Glomerular endothelial cell (primary cell): ENCODE measurements at places on chromosomes 7 and 10.

- DNase-seq: no peak
Measured at GRCh38 chr7:55569269-55569663, 3.0 kb downstream of the VOPP1 start.

GRCh38 chr10:123272171-123272570 lies 118.0 kb downstream of the BUB3 start:
- DNase-seq: no peak

DNA sequence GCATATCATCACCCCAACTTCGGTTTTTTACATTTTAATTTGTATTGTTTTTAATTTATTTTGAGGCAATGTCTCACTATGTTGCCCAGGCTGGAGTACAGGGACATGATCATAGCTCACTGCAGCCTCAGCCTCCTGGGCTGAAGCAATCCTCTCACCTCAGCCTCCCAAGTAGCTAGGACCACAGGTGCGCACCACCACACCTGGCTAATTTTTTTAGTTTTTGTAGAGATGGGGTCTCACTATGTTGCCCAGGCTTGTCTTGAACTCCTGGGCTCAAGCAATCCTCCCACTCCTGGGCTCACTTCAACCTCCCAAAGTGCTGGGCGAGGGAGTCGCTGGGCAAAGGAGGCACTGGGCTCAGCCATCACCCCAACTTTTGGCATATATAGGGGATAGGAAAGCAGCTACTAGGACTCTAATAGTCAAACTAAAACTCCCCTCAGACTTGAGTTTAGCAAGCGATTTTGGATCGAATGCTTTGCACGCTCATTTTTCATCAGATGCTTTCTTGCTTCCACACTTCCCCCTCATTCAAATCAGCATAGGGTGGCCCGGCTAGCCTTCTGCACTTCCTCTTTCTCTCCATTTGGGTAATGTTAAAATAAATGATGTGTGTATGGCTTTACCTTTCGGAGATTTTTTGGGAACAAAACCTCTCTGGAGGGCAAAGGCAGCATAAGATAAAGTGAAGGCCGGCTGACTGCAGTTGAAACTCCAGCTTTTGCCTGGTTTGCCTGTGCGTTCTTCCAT lies 20.8 kb upstream of the NMT2 start:
- DNase-seq: no peak

DNA sequence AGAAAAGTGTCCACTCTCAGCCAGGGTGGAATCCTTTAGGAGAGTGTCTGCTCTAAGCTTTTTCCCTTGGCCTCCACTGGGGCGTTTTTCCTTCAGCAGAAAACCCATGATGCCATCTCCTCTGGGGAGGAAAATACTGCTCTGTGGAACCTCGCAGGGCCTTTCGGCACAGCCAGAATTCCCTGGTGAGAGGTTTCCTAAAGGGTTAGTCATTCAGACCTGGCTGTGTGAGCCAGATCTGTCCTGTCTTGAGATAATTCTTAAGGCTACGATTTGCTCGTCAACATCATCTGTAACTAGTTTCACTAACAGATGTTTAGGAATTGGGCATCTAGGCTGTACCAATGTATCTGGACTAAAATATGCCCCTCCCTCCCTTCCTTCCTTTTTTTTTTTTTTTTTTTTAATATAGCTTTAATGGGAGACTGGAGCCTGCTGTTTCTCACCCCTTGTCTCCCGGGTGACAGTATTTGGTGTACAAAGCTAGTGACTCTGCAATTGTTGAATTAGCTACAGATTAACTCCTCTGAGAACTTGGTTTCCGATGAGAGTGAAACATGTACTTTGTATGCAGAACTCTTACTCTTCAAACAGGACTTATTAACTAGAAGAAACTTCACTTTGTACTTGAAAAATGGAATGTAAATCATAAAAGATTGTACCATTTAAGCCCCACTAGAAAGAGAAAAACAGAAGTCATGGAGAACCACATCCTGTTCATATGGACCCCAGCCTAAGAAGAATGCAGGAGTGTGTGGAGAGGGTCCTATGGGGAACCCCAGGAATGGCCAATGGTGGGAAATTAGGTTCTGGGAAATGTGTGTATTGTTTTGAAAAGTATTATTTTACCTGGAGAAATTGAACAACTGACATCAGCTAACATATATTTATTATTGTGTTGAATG lies 230.9 kb downstream of the CAMK1D start:
- no peak for DNase-seq

DNA sequence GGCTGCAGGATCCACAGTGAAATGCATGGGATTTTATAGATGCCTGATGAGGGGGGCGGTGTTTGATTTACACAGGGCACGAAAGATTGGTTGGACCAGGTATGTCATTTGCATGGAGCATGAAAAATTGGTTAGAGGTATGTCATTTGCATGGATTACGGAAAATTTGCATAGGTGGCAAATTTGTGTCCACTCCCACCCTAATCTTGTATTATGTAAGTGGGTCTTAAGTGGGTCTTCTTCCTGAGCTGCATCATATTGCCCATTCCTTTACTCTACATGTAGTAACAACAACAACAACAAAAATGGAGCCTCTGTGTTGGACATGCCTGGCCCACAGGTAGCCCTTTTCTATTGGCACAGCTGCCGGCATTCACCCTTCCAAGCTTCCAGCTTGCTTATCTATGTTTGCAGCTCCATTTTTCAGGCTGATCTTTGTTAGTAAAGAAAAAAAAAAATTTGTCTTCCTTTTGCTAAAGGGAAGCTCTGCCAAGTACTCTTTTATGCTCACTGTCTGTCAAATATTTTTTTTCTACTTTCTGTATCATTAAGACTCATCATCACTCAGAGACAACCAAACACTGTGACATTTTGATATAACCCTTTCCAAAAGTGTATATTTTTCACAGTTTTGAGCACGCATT lies 10.3 kb upstream of the ZNF273 start:
- DNase-seq: no peak

DNA sequence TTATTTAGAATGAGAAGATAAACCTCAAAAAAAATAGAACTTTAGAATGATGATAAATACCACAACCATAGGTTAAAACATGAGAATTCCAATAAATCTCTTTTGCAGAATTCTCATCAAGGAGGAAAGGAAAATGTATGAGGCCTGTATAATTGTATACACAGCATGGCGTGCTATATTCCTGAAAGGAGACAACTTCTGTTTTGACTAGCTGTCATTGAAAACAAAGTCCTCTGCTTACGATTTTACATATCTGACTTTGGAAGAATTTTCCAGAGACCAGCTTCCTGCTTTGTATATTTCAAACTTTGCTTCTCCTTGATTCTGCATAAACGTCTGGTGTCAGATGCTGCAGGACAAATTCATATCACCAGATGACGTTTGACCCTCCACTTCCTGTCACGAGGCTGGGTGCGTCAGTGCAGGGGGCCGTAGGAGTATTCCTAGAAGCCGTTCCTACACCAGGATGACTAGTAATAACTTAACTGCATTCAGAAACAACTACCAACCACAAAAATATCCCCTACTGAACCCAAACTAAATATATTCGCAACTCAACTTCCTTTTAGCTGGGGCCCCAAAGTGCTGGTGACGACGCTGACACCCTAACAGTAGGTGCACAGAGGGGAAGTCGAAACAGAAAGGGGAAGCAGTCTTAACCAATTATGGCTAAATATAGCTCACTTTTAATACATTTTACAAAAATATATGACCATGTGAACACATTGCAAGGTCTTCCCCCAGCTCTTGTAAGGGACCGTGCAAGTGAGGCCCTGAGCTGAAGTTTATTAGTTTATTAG lies 178.6 kb upstream of the INHBA start:
- DNase-seq: no peak

GRCh38 chr10:124632064-124632531 lies 112.1 kb downstream of the FAM53B start:
- no peak for DNase-seq

- DNase-seq: no peak
Measured at GRCh38 chr7:155802291-155802690, 10.0 kb downstream of the SHH start.

GRCh38 chr10:100175875-100176274 lies 10.0 kb downstream of the ERLIN1 start:
- no peak for DNase-seq

- no peak for DNase-seq
Measured at GRCh38 chr7:95376632-95377400, 19.4 kb downstream of the PON3 start.

DNA sequence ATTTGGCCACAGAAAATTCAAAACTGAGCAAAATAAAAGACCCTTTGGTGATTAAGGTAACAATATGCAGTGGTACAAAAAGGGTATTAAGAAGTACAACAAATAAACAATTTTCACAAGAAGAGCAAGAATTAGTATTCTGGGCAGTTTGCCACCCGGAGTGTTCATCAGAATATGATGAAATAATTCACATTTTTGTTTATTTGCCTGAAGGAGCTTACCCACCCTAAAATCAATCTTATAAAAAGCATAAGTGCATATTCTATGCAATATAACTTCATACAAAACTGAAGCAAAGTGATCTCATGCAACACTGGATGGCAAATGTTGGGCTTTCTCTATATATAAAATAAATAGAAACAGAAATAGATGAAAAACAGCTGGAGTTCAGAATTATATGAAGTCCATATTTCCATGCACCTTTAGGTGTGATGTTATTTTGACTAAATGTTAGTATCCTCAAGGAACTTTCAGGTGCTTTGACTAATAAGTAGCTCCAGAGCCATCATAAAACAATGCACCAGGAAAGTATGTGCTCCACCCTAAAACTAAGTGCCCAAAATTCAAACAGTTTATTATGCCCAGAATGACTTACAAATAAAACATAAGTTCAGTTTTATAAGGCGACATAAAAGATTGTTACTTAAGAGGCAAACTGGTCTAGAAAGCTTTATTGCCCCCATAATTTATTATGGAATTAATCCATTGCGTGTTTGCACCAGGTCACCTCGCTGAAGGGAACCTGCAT lies 474.3 kb downstream of the SEMA3D start:
- no peak for DNase-seq

- no peak for DNase-seq
Measured at GRCh38 chr10:128763588-128763987, 637.4 kb upstream of the MKI67 start.

DNA sequence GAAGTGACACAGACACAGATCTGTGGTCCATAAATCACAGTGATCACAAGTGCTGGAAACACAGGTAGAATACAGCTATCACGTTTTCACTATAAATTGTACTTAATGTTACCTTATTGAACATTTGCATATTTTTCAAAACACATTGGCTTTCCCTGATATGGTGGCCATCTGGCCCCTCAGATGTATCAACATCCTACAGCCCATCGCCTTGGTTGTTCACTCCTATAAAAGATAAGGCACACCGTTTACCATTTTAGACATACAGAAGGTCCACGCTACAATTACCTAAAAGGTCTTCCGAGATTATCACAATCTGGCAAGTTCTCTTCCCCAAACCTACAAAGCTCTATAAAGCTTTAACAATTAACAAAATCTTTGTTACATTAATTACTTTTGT lies 91.4 kb downstream of the SRPK2 start:
- DNase-seq: no peak

GRCh38 chr10:96794836-96795733 lies 37.0 kb upstream of the LCOR start:
- DNase-seq: no peak
